ENCODE measurements at places on chromosomes 13 and 19.

- no peak for DNase-seq
These were observed 49.7 kb downstream of the KLF12 start for GRCh38 chr13:74084375-74084935.

GRCh38 chr13:40442826-40443225 is 223.6 kb downstream of the FOXO1 start:
- no peak for DNase-seq

DNA sequence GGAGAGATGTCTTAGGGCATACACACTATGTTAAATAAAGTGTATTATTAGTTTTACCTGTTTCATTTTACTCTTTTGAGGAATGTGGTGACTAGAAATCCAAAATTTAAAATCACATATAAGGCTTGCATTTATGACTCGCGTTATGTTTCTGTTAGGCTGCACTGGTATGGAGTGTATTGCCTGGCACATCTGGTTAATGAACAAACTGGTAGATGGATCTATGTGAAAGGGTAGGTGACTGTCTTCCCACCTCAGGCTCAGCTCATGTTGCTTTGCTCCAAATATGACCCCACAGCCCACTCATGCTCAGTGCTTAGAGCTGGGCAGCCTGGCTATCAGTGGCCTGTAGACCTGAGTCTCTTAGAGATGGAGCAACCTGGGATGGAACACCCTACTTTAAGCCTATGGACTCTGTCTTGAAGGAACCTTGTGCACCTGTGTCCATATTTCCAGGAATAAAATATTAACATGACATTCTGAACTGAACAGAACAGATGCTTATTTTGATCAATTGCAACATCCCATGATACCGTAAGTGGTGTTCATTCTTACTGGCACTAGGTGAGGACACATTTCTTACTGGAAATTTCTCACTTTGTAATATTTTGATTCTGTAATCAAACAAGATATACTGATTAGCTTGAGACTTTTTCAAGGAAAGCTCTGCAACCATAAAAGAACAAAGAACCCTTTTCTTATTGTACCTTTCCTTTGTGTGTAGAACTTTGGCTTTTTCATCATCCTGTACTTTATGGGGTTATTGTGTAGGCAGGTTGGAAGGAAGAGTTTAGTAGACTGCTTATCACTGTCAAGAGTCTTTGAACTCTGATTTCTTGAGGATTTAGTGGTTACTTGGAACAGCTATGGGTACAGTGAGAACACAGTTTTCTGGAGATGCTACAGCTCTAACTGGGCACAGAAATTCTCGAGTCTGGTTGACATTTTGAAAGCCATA is 9.6 kb upstream of the OLFM4 start:
- no peak for DNase-seq

- no peak for DNase-seq
These were observed 410.9 kb upstream of the SPRY2 start for GRCh38 chr13:80751854-80752253.

DNA sequence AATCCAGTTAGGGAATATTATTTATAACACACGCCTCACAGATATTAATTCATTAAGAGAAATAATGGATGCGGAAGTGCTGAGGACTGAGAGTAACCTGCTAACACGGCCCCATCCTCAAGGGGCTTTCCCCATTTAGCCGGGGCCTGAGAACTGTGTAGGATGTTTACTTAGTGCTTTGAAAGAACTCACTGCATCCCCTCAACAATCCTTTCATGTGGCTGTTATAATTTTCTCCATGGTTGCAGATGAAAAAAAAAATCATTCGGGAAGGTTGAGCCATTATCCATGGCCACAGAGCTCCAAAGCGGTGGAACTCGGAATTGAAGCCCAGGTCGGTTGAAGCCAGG is 98.2 kb downstream of the ING1 start:
- no peak for DNase-seq

- peak; percentile 92 for DNase-seq
These were observed 11.5 kb upstream of the CCDC97 start for GRCh38 chr19:41298348-41298964.

DNA sequence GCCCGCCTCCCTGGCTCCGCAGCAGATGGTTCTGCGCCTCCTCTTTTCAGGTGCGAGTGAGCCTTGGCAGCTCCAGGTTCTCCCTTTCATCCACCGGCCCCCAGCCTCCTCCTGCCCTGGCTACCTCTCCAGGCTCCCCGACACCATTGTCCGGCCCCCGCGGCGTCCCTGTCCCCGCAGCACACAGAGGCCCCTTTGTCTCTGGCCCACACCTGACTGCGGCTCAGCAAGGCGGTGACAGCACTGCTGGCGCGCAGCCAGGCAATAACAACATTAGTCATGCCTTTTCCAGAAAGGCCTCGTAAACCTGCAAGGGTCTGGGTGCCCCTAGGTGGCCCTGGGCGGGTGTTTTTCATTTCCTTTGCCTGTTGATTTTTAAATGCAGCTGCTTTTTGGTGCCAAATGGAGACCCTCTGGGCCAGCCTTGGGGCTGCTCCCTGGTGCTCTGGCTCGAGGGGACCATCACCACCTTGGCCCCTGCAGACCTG is 73.2 kb upstream of the MEDAG start:
- DNase-seq: peak; percentile 17

GRCh38 chr19:13215572-13216380 is 65.6 kb downstream of the IER2 start:
- no peak for DNase-seq

- DNase-seq: no peak
These were observed 236.3 kb downstream of the SLC7A1 start for GRCh38 chr13:29359181-29359580.

DNA sequence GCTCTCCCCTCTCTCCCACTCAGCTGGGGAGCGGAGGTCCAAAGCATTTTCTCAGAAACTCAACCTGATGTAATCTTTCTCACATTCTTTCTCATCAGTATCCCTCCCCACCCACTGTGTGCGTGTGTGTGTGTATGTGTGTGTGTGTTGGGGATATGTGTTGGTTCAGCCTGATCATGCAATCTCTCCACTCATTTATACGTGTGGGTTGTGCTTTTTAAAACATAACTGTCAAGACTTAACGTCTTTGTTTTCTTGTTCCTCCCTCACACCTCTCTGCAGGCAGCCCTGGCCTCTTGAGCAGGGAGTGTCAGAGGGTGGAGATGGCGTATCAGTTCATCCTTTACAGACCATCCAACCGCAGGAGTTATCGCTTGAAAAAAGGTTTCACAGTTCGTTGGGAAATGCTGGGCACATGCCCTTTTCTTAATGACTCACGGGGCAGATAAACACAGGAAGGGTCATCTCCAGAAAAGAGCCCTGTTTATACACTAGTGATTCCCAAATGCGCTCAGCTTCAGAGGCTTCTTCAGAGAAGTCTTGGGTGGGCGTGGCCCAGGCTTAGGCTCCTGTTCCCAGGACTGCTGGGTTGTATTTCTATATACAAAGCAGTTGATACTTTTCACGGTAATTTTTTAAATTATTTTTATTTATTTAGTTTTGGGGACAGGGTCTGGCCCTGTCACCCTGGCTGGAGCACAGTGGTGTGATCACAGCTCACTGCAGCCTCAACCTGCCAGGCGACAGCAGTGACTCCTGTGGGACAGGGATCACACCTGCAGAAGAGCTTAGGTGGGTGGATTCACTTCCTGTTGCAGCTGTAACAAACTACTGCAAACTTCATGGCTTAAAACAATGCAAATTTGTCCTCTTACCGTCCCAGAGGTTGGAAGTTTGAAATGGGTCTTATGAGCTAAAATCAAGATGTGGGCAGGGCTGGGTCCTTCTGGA is 60.3 kb downstream of the CCDC70 start:
- no peak for DNase-seq

GRCh38 chr19:51781999-51782398 is 13.0 kb upstream of the FPR3 start:
- DNase-seq: no peak

DNA sequence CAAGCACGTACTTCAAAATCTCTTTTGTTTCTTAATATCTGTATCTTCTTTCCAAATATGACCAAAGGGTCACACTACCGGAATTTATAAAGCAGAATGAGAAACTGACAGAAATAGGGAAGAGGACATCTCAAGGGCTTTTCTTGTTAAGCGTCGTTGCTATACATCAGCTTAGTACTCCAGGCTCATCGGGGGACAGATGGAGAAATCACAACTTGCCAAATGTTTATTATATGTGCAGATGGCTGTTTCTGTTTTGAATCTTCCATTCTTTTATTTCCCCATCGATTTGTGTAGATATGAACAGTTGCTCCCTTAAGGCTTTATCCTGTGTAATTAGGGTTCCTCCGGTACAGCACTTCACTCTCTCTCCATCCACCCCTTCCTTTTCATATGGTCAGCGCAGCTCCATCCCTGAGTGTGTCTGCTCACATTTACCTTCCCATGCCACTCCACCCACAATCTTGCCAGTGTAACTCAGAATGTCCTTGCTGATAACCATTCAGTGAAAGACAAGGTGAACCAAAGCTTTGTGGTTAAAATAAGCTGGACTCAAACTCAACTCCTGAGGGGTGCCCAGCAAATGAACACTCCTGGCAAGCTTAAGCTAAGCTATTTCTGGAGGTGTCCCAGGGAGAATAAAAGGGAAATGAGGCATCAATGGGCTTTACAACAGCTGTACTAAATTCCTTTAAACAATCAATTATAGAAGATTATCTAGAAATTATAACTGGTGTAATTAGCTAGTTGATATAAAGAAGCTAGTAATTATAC is 51.3 kb downstream of the TBC1D4 start:
- DNase-seq: no peak

GRCh38 chr13:44685641-44686040 is 109.5 kb upstream of the TSC22D1 start:
- no peak for DNase-seq

GRCh38 chr13:26502826-26503225 is 54.7 kb upstream of the WASF3 start:
- DNase-seq: no peak

GRCh38 chr13:105519771-105520170 is 1015.7 kb downstream of the EFNB2 start:
- no peak for DNase-seq

DNA sequence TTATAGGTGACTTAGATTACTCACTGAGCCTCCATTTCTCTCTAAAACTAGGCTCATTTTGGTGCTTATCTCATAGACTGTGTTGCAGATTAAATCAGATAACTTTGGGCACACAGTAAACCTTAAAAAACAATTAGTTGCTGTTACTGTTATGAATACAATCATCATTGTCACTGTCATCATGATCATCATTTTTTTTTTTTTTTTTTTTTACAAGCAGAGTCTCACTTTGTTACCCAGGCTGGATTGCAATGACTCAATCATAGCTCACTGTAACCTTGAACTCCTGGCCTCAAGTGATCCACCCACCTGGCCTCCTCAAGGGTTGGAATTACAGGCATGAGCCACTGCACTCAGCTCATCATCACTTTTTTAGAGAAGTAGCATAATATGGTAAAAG is 60.0 kb downstream of the VWA8 start:
- no peak for DNase-seq

DNA sequence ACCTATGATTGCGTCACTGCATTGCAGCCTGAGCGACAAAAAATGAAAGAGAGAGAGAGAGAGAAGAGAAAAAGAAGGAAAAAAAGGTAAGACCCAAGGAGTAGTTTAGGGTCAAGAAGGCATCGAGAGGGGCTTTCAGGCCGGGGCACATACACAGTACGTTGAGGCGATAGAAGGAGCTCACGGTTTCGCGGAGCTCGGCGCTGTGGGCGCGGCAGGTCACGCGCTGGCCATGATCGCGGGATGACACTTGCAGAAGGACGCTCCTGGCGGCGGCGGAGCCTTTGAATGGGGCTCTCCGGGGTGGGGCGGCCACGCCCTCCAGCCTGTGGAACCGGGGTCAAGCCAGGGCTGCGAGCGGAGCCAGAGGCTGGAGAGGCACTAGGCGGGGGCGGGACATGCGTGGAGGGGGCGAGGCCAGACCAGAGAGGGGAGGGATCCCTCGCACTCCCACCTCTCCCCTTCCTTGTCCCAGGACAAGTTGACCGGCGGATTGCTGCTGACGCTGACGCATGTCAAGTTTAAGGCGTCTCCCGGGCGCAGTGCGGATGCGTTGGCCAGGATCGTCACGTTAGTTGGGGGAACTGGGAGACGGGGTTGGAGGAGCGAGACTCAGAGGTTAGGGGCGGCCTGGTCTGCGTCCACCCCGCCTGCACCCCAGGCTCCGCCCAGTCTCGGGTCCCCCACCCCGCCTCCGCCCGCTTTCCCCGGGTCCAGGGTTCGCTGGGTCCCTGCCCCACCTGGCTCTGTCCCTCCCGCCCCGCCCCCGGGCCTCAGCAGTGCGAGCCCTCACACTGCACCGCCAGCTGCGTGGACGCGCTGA is 6.9 kb downstream of the NPHS1 start:
- DNase-seq: peak; percentile 59

DNA sequence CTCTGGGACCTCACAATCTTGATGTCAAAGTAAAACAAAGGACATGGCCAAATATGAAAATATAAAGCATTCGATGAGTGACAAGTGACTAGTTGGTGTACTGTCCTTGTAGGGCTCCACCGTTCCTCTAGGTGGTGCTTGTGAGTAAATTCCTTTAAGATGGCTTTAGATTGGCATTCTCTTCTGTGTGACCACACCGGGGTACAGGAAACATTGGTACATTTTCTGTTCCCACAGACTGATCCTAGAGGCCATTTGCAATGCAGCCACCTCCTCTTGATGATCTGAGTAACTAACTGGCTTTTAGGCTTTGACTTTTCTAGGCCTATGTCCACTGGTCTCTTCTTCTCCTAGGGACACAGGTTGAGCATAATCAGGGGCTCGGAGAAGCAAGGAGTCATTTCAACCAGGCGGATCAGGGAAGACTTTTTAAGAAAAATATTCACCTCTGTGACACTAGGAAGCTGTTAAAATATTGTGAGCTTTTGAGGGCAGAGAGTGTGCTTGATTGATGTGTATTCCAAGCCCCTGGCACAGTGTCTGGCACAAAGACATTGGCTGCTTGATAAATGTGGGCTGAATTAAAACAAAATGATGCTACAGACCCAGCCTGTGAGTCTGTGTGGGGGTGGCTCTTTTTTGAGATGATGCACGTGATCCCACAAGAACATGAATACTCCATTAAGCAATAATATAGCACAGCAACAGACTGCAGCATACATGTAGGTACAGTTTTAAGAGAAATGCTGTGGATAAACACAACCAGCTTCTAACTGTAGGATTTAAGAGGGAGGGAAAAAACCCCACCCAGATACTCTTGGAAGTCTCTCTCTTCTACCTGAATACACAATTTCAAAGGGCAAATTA is 21.0 kb downstream of the EPSTI1 start:
- DNase-seq: peak; percentile 74

GRCh38 chr19:2034729-2035589 is 16.1 kb downstream of the MKNK2 start:
- peak; percentile 79 for DNase-seq

DNA sequence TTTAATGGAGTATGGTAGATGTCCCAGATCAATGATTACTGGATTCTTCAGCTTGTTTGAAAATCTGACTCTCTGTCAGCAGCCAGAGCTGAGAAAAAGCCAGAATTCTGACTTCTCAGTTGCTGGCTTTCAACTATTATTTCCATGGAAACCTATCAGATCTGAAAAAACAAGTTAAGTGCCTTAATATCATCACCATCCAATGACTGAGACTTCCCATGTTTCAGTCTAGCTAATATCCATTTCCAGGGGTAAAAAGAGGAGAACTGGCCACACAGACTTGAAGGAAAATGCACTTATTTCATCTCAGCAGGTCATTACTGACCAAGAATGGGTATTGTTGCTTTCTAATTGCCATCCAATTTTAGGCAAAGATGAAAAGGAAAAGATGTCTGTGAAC is 75.2 kb downstream of the TNFSF11 start:
- no peak for DNase-seq

GRCh38 chr13:90232291-90232690 is 1115.2 kb upstream of the MIR17HG start:
- DNase-seq: no peak

- DNase-seq: peak; percentile 50
These were observed 1423.8 kb upstream of the MIR17HG start for GRCh38 chr13:89923736-89924135.

All from suppressor macrophage treated with lipopolysaccharide for 1 hour (primary cell).